ENCODE measurements at places on chromosomes 12 and 14. TPM values are rescaled to one million over a fixed set of nuclear protein-coding genes. Genes with fewer than 3 reads are reported as not detected.

DNA sequence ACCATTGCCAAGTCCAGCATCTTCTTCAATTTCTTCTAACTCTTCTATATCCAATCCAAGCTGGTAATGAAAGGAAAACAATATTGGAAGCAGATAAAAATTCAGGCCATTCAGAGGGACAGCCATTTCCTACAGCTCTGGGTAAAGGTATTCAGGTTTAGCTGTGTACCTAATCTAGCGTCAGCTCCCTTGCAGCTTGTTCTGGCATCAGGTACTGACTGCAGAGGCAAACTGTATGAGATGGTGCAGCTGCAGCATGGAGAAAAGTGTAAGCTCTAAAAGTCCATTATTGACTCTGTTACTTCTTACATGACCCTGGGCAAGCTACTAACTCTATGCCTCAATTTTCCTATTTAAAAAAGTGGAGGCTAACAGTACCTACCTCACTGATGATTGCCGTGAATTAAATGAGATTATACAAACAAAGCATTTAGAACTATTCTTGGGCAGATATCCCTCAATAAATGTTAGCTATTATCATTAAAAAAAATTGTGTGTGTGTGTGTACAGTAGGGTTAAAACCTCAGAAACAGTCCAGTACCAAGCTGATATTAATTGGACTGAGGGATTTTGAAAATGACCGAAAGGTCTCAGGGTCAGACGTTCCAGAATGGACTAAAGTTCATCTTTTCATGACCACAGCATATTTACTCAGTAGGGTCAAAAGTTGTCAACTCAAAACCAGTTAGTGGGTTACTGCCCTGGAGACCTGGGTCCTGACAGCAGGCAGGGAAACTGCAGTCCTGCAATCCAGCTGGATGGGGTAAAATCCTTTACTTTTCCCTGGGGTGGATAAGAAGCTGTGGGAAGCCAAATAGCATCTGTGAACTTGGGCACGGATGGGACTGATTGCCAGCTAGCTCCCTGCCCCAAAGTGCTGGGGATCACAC lies 8.9 kb downstream of the PYGL start:
- no peak for DNase-seq

DNA sequence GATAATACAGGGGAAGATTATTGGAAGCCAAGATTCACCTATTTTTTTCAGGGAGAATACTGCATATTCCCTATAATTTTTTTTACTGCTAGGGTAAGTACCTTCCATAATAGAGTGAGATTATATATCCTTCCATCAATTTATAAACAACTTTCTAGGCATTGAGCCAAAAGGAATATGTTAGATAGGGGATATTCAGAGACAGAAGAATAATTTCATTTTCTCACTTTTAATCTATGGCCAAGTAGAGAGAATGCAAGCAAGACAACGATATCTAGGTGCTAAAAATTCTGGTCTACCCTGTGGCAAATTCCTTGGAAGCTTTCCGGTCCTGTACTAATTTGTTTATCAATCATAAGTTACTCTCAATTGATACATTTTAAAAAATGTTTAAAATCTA lies 69.7 kb upstream of the STAC3 start:
- no peak for DNase-seq

- DNase-seq = no peak
Observed at GRCh38 chr12:41520869-41521268, 332.7 kb downstream of the PDZRN4 start.

- DNase-seq = no peak
Observed at GRCh38 chr12:54981796-54982195, 2.8 kb downstream of the TESPA1 start.

DNA sequence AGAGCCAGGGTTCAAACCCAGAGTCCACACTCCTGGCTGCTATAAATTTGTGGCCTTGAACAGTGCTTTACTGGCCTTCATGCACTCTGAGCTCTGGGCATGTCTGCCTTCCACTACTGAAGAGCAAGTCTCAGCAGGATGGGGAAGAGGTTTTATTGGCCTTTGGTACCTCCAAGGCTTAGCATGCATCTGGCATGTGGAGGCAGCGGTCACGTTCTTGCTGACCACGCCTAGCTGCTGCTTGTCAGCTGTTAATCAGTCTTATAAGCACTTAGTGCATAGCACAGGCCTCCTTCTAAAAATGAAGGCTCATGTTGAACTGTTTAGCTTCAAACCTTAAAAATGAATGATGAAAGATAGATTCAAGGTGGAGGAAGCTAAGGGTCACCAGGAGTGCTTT lies 177.5 kb downstream of the PELI2 start:
- no peak for DNase-seq

GRCh38 chr12:16492820-16493797 lies 112.9 kb downstream of the LMO3 start:
- DNase-seq = no peak

DNA sequence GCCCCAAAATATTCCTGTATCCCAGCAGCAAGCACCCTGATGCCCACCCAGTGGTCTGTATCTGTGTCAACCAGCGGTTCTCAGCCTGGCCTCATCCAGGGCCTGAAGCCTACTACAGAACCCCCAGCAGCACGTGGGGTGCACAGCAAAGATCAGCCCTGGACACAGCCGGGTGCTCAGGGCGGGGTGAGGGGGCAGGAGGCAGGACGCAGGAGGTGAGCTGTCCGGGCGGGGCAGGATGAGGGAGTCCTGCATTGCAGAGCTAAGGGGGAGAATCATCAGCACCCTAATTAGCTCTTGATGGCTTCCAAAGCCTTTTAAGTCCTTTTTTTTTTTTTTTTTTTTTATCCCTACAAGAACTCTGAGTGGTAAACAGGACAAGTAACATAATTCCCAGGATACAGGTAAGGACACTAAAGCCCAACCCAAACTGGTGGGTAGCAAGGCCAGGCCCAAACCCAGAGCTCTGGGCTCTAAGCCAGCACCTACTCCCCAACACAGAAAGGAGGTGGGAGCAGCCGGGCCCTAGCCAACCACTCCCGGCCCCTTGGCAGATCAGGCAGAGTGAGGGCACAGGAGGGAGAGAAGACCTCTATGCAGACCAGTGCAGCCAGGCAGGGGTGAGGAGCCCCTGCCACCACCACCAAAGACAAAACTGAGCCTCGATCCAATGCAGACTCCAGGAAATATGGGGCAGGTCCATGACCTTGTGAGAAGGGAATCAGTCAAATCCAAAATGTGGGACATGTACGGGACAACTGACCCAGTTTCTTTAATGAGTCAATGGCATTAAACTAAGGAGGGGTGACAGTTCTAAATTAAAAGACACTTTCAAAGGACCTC lies 32.3 kb upstream of the EIF5 start:
- DNase-seq = no peak

- DNase-seq = no peak
Observed at GRCh38 chr12:92047393-92047826, 98.2 kb downstream of the BTG1 start.

DNA sequence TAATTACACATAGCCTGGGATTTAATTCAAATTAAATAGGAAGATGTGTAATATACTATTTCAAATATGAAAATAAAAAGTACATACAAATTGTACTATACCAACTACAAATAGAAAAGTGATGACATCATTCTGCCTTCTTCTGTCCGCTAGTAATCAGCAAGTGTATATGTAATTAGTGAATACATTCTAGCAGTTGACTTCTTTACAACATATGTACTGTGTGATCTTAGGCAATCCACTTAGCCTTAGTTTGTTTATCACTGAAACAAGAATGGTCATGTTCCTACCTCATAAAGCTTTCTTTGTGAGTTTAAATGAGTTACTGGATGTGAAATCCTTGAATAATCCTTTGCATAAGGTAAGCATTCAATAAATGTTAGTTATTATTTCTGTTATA lies 7.8 kb upstream of the LUM start:
- DNase-seq = no peak

- no peak for DNase-seq
Observed at GRCh38 chr12:91717804-91718203, 427.8 kb downstream of the BTG1 start.

GRCh38 chr12:48807981-48808380 lies 10.3 kb upstream of the CACNB3 start:
- no peak for DNase-seq

DNA sequence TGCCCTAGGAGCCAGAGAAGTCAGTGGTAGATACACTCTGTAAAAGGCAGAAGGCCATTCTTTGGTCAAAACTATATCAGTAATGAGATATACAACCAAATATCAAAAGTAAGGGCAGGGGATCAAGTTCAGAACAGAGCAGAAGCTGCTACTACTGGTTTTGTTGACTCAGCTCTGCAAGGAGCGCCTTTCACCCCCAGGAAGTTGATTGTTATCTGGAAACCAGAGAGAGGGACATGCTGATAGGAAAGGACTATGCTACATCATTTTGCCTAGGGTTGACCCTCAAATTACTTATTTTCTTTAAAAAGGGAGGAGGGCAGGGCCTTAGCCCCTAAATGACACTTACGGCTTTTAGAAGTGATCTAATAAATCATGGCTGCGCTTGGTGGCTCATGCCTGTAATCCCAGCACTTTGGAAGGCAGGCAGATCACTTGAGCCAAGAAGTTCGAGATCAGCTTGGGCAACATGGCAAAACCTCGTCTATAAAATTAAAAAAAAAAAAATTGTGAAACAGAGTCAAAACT lies 194.0 kb downstream of the KLHL28 start:
- no peak for DNase-seq

- DNase-seq = no peak
Observed at GRCh38 chr12:124777399-124778372, 86.0 kb downstream of the SCARB1 start.

GRCh38 chr12:10175846-10176636 lies 2.8 kb upstream of the TMEM52B start:
- no peak for DNase-seq

GRCh38 chr12:92362785-92363184 lies 217.1 kb upstream of the BTG1 start:
- DNase-seq = no peak

DNA sequence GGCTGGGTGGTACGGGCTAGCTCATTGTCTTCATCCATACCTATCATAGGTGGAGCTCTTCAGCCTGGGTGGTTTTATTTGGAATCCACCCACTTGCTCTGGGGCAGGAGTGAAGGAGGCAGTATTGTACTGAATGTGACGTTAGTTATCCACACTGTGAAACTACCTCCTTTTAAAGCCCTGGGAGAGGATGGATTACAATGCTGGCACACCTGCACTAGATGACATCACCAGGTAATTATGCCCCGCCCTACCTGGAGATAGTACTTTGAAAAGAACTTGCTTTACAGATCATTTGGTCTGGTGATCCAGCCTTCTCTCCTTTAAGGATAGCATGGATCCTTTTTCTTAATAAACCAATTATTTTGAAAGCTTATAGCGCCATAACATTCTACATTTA lies 78.0 kb downstream of the B4GALNT3 start:
- no peak for DNase-seq

DNA sequence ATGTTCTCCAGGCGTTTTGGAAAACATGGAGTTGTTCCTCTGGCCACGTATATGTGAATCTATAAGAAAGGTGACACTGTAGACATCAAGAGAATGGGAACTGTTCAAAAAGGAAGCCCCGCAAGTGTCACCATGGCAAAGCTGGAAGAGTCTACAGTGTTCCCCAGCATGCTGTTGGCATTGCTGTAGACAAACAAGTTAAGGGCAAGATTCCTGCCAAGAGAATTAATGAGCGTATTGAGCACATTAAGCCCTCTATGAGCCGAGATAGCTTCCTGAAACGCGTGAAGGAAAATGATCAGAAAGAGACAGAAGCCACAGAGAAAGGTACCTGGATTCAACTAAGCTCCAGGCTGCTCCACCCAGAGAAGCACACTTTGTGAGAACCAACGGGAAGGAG lies 92.5 kb upstream of the EIF5 start:
- DNase-seq = no peak

- no peak for DNase-seq
Observed at GRCh38 chr12:102507301-102507700, 26.9 kb upstream of the IGF1 start.

DNA sequence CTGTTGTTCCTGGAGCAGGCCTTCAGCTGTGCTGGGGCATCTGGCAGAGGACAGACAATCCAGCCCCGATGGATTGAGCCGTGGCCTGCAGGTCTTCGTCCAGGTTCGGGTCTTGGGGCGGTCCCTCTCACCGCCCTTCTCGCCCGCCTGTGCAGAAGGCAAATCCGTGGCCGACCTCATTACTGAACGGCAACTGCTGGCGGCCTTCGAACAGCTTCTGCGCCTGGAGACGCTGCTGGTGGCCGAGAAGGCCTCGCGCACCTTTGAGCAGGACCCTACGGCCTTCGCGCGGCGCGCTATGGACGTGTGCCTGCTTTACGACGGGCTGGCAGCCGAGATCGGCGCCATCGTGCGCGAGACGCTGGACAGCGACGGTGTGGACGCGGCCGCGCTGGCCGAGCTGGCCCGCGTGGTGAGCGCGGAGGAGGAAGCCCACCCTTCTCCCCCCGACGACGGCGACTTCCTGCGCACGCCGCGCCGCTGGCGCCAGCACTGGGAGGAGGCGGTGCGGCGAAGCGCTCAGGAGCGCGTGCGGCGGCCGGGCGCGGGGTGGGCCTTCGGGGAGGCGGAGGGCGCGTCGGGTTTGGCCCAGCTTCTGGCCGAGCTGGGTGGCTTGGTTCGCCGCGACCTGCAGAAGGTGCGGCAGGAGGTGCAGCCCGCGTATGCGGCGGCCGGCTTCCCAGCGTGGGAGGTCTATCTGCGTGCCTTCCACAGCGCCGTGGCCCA lies 7.6 kb downstream of the EXOC3L4 start:
- DNase-seq = no peak

- no peak for DNase-seq
Observed at GRCh38 chr12:119415714-119416113, 81.2 kb downstream of the CCDC60 start.

The GRIN2B gene
- total RNA-seq = 3.2 TPM

The DUSP16 gene
- total RNA-seq = 55.9 TPM

The AMDHD1 gene
- not detected for total RNA-seq

The CLEC1A gene
- not detected for total RNA-seq

The KANSL2 gene
- 48.4 TPM for total RNA-seq

All from H1 (cell line).